ENCODE measurements at places on chromosomes 13 and 19.

- DNase-seq = no peak
Observed at GRCh38 chr19:55750715-55751114, 8.2 kb upstream of the RFPL4A start.

DNA sequence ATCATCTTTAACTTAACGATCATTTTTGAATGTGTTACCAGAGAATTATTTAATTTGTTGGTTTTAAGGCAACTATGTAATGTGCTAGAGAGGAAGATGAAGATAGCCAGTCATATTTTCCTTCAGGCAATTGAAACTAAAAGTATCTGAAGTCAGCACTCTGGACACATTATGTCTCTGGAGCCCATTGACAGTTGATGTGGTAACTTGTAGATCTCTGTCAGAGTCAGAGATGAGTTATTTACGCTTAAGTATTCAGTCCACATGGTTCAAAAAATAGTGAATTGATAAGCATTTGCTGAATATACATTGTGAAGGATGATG lies 2.1 kb downstream of the ZMYM2 start:
- no peak for DNase-seq

DNA sequence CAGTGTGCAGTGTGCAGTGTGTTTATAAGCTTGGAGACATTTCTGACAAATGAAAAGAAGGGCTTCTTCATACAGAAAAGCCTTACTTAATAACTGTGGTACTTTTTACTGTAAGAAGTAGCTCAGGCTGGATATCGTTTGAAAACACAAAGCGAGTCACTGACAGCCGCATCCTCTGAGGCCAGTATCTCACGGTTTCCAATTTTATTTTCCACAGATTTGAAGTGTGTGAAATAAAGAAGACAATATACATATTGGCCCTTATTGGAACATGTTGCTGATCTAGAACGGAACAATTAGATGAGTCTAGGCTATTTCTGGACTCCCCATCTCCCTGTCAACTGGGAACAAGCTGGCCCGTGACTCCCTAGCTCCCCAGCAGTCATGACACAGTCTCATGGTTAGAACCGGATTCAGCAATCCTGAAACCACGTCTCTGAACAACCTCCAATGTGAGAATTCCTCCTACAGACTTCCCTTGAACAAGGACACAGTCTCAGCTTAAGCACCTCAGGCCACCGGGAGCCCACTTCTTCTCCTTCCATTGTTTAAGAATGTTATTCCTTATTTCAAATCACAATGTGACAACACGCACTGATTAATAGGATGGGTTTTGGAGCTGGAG lies 484.5 kb downstream of the COG6 start:
- DNase-seq = no peak

- DNase-seq = no peak
Observed at GRCh38 chr19:2021453-2022140, 6.1 kb upstream of the BTBD2 start.

GRCh38 chr19:292951-293350 lies 1.7 kb upstream of the PLPP2 start:
- DNase-seq = no peak

- DNase-seq = no peak
Observed at GRCh38 chr13:109804654-109805053, 18.3 kb upstream of the IRS2 start.

DNA sequence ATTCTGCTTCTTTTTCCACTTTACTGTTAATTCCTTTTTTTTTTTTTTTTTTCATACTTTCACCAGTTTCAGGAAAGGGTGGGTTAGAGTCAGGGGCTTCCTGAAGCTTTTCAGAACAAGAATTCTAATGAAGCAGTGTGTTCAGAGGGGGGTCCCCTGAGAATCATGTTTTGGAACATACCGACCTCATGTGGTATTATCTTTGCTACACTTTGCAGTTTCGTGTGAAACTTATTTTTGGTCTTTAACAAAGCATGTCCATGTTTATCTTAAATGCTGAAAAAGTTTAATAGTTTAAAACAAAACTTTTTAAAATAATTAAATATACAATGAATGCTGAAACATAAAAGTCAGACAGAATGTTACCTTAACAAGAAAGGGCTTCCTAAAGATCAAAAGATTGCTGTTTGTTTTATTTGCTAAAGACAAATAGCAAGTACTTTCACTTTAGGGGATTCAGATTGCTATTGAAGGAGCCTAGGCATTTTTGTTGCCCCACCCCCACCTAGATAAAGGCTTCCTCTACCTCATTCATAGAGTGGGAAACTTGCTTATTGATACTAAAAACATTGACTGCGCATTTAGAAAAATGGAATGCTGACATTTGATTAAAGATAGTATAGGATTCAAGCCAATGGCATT lies 21.1 kb upstream of the POMP start:
- DNase-seq = no peak

- no peak for DNase-seq
Observed at GRCh38 chr19:4556597-4557127, 2.8 kb downstream of the SEMA6B start.

DNA sequence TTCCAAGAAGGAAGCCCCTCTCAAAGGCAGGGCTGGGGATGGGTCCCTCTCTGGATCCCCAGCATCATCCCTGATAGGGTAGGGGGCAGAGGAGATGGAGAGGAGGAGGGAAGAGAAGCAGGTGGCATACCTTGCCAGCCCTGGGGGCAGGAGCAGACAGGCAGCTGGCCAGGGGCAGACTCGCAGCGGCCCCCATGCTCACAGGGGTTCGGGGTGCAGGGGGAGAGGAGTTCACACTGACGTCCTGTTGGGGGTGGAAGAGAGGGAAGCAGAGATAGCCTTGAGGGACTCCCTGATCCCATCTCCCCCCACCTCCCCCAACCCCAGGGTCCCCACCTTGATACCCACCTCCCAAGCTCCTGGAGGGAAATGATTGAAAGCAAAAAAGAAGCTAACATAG lies 16.0 kb downstream of the NOTCH3 start:
- no peak for DNase-seq

- no peak for DNase-seq
Observed at GRCh38 chr13:49810567-49811526, 18.4 kb upstream of the KPNA3 start.

DNA sequence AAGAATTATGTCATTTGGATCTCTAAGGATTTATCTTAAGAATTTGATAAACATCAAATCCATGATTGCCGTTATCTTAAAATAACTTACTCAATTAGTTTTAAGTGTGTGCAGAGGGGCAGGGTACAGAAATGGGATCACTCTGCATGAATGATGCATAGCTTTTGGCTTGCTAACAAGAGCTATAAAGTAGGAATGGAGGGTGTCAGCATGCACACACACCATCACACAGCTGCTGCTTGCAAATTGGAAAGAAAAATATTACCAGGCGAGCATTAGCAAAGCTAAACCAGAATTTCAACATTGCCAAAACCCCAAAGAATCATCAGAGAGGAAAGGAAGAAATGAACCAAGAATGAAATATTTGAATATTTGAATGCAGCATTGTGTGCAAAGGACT lies 580.6 kb downstream of the LMO7 start:
- DNase-seq = no peak

DNA sequence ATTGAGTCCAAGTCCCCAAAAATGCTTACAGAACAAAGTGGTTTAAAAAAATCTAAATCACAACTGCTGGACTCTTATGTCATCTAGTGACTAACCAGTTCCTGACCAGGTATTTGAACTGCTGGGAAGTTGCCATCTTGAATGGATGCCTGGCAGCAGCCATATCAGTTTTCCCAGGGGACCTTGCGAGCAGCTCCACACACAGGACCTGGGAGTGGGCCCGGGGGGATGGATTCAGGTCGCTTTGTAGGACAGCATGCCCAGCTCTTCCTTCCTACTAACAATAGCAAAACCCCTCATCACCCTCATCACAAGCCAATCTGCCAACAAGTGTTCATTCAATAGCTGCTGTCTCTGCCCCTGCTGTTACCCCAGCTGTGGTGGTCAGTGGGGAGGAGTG lies 65.3 kb downstream of the KCTD15 start:
- no peak for DNase-seq

GRCh38 chr19:934865-935479 lies 9.1 kb downstream of the ARID3A start:
- no peak for DNase-seq

- no peak for DNase-seq
Observed at GRCh38 chr19:5200844-5201243, 139.8 kb downstream of the PTPRS start.

DNA sequence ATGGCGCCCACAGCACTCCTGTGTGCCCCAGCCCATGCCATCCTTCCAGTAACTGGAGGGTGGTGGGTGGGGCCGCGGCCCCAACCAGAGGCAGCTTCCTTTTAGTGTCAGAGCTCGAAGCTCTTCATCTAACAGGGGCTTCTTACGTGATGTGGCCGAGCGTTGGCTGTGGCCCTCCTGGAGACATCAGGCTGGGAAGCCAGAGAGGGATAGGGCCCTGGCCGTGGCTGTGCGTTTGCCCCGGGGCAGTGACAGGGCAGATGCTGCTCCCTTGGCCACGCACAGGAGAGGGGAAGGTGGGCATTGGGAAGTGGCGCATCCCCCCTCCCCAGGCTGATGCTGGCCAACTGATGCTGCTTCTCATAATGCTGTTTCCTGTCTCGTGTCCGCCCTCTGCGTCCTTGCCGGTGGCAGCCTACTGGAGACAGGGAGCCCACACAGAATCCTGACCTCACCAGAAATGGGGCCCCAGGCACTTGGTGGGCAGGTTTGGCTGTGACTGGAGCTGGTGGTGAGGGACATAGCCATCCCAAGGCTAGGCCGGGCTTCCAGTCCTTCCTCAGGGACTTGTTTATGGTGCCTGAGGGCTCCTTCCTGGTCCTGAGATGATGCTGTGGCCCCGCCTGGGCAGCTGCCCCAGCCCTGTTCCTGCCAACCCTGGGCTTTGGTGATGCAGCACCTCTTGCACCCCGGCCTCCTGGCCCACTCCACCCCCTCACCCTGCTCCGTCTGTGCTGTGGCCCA lies 34.3 kb downstream of the ATP4B start:
- DNase-seq = no peak

DNA sequence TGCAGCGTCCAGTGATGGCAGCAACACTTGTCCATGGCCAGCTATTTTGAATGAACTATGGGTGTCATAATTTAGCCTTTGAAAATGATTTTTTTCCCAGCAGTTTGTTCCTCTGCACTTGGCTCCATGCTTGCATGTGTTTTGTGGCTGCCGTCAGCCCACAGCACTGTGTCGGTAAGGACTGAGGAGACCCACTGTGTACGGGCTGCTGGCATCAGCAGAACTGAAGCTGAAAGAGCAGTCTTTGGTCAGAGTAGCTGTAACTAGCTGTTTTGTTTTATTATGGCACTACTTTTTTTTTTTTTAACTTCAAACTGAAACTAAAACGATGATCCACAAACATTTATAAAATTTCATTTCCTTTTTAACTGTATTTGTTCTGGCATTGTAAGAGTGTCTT lies 50.3 kb upstream of the TEX29 start:
- no peak for DNase-seq

- DNase-seq = no peak
Observed at GRCh38 chr19:18392417-18392816, 5.0 kb downstream of the LRRC25 start.

DNA sequence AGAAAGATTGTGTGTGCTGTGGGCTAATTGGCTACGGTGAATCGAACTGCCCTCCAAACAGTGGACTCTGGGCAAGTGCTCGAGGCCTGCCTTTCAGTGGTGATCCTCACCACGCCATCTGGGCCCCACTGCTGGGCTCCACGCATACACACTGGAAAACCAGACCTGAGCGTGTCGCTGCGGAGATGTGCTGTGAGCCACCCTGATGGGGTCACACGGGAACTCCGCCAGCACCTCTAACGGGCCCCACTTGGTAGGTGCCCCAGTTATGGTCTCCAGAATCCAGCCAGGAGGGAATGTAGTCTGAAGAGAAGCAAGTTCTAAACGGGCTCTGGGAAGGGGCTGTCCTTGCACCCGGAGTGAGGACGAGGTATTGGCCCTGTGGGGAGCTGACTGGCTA lies 39.3 kb downstream of the C13orf46 start:
- DNase-seq = no peak

GRCh38 chr19:17021328-17021727 lies 5.3 kb downstream of the CPAMD8 start:
- no peak for DNase-seq

GRCh38 chr13:29907670-29908069 lies 57.3 kb upstream of the UBL3 start:
- no peak for DNase-seq

DNA sequence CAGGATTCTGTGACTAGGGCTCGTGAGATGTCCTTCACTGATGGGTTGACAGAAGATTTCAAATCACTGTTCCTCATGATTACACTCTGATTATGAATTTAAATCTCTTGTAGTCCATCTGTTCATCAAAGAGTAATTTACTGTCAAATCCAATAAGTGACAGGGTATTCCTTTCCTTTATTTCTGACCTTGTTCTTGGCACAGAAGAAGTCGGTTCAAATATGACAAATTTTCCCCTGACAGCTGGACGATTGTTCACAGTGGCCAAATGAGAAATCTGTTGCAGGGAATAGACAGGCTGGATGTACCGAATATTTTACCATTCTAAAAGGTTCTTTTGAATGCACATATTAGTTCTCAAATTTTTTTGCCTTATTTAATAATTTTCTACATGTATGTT lies 767.3 kb upstream of the GPC6 start:
- DNase-seq = no peak

- no peak for DNase-seq
Observed at GRCh38 chr13:66506979-66507378, 723.2 kb downstream of the PCDH9 start.

DNA sequence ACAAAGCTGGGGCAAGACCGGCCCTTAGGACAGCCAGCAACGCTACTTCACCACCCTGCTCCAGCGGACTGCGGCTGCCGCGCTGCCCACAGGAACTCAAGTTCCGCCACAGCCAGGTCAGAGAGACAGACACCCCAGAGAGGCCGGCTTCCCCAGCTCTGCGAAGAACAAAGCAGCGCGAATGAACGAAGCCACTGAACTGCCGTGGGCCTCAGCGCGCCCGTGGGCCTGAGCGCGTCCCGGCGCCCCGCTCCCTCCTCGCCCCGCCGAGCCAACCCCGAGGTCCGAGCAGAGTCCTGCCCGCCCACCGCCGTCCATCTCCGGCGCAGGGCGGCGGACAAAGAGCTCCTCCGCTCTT lies 158.4 kb downstream of the RNF17 start:
- no peak for DNase-seq

GRCh38 chr13:32883474-32883873 lies 132.7 kb upstream of the KL start:
- no peak for DNase-seq

GRCh38 chr13:39578821-39579291 lies 24.1 kb downstream of the LHFPL6 start:
- no peak for DNase-seq

DNA sequence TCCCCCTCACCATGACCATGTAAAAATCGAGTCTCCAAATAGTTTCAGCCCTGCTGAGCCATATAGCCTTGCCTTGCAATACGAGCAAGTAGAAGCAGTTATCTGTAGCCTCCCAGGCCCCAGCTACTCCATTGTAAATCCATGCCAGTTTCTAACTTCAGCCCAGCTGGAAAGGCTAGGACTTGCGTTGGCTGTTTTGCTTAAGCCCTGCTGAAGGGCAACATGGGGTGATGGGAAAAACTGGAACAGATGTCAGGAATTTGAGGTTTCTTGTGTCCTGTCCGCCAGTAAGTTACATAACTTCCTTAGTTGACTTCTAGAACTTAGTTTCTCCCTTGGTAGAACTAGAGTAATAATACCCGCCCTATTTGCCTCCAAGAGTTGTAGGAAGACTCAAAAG lies 216.0 kb upstream of the SERP2 start:
- no peak for DNase-seq

GRCh38 chr19:17575871-17576757 lies 20.7 kb downstream of the COLGALT1 start:
- DNase-seq = no peak

Data from activated CD8-positive, alpha-beta memory T cell treated with anti-CD3 and anti-CD28 coated beads for 4 hours (primary cell).